Stimulated activated CD4-positive, alpha-beta T cell treated with anti-CD3 and anti-CD28 coated beads, Interleukin-2, amount 100 ng/mL, for 24 hours (primary cell): ENCODE measurements at places on chromosomes 7 and 10.

- no peak for DNase-seq
Observed at GRCh38 chr10:33706746-33707145, 372.3 kb upstream of the NRP1 start.

DNA sequence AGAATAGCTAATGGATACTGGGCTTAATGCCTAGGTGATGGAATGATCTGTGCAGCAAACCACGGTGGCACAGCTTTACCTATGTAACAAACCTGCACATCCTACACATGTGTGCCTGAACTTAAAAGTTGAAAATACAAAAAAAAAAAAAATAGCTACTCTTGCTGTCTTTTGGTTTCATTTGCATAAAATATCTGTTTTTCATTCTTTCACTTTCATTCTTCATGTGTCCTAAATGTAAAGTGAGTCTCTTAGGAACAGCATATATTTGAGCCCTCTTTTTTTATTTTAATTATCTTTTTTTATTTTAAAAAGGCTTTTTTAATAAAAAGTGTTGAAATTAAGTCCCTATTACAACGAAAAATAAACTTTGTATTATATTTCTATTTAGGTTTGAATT lies 836.1 kb upstream of the KCND2 start:
- DNase-seq: no peak

DNA sequence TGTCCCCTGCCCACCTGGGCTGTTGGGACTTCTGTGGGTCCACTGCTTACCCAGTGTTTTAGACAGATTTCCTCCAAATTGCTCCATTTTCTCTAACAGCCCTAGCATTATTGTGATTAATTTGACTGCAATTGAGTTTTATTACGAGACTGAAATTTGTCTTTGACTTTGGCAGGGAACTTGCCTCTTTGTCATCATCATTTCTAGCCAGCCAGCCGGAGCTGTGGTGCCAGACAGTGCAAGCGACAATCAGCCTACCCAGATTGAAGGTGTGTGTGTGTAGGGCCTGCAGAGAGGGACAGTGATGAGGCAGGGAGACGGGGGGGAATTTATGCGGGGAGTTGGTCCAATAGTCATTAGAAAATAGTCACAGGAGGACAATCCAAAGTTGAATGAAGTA lies 743.0 kb downstream of the NRG3 start:
- DNase-seq: no peak

DNA sequence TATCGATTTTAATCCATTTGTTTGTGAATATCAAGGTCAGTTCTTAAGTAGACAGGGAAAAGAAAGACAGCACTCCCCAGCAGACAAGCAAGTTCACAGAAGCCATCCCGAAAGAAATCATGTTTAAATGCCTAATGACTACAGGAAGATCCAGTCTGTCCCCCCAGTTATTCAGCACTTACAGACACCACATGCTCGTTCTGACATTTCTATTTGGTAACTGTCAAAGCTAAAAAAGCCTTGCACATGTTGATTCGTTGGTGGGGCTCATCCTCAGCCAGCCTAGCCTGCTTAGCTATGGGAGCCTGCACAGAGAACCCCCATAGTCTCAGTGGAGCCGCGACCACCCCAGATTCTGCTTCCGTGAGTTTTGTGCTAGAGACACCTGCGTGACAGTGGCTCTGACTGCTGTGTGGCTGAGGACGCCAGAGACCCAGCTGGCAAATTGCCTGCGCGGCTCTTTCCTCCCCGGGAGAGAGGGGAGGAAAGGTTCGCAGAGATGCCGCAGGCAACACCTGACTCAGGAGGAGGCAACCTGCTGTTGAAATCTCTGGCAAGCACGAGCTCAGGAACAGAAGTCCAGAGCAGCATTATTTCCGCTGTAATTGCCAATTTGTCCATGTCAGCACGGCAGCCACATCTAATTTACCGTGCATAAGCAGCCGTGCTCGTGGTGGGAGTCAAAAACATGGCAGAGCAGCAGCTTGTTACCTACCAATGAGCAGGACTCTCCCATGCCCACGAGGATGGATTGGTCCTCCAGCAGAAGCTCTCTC lies 194.2 kb downstream of the GPAM start:
- no peak for DNase-seq

DNA sequence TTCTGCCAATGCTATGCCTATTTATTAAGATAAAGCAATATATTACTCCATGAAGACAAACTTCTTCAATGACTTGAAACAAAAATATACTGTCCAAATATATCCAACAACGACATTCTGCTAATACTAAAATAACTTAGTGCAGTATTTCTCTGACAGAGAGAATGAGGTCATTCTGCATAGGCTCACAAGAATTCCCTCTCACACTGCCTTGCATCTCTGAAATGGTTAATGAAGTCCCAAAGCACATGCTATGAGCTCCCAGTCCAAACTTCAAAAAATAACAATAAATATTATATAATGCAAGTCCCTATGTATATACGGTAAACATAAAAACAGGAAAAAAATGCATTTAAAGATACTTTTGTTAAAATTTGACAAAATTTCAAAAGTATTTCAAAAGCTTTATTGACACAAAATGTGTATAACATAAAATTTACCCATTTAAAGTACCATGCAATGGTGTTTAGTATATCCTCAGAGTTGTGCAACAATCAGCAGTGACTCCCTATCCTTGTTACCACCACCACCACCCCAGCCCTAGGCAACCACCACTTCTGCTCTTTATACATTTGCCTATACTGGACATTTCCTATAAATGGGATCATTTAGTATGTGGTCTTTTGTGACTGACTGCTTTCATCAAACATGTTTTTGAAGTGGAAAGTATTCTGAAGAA lies 27.6 kb downstream of the CHCHD3 start:
- no peak for DNase-seq
